ENCODE measurements at places on chromosomes 12 and 14.

GRCh38 chr12:49672301-49673217 lies 34.6 kb downstream of the FMNL3 start:
- DNase-seq: no peak

GRCh38 chr12:18750085-18750484 lies 12.2 kb downstream of the CAPZA3 start:
- peak; percentile 33 for DNase-seq

DNA sequence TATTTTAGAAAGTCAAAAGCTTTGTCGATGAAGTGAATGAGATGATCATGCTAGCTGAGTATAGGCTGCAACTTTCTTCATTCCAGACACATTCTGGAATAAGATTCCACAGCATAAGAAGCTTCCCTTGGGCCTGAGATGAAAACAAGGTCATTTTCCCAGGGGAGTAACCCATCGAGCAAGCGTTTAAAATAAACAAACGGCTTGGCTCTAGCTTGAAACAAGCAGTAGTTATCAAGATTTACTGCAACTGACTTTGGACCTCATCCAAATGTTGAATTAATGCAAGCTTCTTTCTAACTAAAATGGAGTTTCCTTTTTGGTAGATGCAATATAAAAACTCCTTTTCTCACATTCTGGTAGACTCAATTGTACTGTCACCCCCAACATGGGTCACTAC lies 23.0 kb downstream of the KCNJ8 start:
- no peak for DNase-seq

DNA sequence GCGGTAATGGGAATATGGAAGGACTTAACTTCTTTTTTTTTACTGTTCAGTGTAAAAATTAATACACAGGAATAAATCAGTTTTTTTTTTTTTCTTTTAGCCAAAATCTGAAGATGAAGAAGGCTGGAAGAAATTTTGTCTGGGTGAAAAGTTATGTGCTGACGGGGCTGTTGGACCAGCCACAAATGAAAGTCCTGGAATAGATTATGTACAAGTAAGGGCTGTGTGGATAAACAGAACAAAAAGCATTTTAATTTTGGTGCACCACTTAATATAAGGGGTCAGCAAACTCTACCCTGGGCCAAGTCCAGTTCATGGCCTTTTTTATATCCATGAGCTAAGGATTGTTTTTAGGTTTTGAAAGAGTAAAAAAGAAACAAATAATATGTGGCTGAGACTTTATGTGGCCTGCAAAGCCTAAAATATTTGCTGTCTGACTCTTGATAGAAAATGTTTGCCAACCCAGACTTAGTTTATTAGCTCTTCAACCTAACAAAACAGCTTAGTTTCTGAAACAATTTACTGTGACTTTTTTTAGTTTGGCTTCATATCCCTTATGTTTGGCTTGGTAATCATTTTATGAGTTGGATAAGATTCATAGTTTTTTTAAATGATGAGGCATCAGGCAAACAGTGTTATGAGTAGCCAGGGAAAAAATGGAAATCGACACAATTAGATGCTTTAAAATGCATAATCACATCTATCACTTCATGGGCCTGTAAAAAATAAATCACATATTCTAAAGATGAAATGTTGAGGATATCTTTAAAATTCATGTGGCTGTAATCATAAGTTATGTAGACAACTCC lies 8.4 kb downstream of the GEMIN2 start:
- DNase-seq: no peak

DNA sequence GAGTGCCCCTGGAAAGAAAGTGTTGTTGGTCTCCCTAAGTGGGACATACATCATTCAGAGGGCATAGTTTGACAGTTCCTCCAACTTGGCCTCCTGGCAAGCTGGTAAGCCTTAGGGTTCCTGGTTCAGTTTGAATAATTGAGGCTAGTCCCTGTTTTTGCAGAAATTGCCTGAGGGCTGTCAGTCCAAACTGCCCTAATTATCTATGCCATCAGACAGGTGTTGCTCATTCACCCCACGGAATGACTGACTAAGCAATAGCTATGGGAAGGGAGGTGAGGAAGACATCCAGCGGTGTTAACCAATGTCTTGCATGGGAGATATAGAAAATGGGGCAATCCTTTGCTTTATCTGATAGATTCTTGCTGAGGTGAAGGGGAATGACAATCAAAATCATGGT lies 37.6 kb downstream of the SPTSSA start:
- DNase-seq: no peak

DNA sequence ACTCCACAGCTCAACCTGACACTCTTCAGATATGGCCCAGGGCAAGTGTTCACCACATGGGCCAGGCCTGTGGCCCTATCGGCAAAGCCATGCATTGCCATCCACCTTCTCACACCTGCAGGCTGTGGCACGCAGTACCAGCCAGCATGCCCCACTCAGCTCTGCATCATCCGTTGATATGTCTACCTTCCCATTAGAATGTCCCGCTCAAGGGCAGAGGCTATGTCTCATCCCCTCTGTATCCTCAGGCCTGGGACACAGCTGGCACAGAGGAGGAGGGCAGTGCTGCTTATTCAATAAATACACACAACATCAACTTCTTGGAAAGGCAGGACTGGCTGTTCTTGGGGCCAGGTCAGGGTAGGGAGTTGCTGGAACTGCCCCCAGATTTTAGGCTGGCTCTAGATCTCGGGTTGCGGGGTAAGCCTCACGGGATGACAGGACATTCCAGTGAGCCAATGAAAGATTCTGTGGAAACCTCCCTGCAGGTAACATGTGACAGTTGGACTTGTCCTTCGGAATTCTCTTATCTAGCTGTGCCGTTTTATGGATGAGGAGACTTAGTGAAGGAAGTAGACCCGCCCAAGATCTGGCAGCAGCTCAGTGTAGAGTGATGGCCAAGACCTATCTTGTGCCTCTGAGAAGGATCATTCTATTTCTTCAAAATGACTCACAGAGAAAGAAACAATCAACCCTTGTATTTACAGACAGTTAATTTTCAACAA lies 25.6 kb downstream of the SYNE3 start:
- peak; percentile 29 for DNase-seq

DNA sequence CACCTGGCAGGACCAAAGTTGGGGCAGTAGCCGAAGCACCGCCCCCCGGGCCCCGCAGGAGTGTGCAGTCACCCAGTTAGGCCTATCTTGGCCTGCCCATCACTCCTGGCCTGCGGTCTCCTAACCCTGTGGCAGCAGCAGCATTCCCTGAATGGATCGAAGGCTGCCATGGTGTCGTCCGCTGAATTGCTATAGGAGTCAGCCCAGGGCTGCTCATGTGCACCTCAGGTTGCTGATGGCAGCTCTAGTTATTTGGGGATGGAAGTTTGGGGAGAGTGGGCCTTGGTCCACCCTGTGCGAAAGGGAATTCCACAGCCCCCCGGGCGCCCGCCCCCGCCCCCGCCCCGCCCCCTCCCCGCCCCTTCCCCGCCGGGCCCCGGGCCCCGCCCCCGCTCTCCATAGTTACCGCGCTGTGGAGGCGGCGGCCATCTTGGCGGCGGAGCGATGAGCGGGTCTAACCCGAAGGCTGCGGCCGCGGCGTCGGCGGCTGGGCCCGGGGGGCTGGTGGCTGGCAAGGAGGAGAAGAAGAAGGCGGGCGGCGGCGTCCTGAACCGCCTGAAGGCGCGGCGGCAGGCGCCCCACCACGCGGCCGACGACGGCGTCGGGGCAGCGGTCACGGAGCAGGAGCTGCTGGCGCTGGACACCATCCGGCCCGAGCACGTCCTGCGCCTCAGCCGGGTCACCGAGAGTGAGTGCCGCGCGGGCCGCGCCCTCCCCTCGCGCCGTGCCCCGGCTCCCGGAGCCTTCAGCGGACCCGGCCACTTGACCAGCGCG lies at the start of gene UNC119B:
TSS of gene UNC119B (plus strand) at position 428 of the 774 bp plus-strand sequence. CDS start at position 445, 17 bp downstream.
- peak; percentile 29 for DNase-seq

GRCh38 chr12:12447236-12447635 lies 90.4 kb downstream of the BORCS5 start:
- no peak for DNase-seq

- no peak for DNase-seq
Measured at GRCh38 chr12:66964629-66965028, 285.8 kb upstream of the GRIP1 start.

GRCh38 chr12:3224530-3224903 lies 147.3 kb downstream of the TSPAN9 start:
- no peak for DNase-seq

DNA sequence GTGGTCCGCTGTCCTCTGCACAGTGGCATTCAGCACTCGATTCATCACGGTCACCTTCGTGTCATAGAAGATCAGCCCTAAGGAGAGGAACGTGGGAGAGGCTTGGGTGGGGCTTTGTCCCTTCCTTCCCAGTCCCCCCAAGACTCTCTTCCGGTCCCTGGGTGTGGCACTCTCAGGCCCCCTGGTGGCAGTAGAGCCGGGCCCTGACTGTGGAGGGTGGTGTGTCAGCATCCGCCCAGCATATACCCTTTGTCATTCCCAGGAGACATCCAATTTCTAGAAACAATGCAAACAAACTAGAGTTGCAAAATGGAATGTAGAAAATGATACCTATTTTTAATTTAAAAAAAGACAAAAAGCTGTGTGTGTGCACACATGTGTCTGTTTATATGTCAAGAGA lies 45.0 kb downstream of the TRAFD1 start:
- peak; percentile 80 for DNase-seq

GRCh38 chr12:107396991-107397390 lies 288.6 kb upstream of the PWP1 start:
- DNase-seq: no peak

DNA sequence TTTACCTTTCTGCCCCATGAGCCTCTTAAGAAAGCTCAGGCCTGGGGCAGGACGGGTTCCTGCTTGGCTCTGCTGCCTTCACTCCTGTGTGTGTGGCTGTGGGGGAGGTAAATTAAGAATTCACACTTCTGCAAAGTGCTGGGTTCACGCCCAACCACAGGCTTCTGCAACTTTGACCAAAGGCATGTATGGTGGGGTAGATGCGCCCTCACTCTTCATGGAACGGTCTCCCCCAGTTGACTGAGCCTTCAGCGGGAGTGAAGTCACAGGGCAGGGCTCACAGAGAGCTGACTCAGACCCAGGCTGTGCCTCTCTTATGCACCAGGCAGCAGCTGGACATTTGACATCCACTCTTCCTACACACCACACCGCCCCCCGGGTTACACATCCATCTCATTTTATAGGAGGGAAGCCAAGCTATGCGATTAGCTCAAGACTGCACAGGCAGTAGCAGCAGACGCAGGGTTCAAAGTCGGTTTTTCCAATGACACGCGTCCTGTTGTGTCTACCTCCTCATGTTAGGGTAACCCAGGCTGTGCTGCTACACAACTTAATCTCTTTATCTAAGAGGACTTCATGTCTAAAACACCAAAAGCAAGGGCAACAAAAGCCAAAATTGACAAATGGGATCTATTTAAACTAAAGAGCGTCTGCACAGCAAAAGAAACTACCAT lies 15.4 kb upstream of the BCL11B start:
- no peak for DNase-seq

GRCh38 chr12:126507231-126507630 lies 1442.0 kb downstream of the AACS start:
- DNase-seq: no peak
